Amniotic stem cell (primary cell): ENCODE measurements at places on chromosomes 1 and 21.

DNA sequence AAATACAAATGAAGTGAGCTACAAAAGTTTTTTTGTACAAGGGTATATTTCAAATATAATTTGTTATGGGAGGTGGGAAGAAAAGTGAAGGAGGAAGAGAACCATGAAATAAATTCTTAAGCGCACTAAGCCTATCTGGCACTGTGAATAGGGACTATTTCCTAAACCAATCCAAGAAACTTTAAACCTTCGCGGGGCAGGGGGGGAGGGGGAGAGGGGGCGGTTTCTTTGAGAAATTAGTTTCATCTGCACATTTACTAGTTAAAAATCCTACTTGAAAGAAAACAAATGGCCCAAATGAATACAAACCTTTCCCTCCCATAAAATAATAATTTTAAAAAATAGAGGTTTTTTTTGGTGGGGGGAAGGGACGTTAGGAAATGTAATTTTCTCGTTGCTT lies 364 bp downstream of the GOLPH3L start:
- DNase-seq: no peak

- DNase-seq: no peak
Observed at GRCh38 chr1:70874818-70875217, 172.8 kb downstream of the PTGER3 start.

DNA sequence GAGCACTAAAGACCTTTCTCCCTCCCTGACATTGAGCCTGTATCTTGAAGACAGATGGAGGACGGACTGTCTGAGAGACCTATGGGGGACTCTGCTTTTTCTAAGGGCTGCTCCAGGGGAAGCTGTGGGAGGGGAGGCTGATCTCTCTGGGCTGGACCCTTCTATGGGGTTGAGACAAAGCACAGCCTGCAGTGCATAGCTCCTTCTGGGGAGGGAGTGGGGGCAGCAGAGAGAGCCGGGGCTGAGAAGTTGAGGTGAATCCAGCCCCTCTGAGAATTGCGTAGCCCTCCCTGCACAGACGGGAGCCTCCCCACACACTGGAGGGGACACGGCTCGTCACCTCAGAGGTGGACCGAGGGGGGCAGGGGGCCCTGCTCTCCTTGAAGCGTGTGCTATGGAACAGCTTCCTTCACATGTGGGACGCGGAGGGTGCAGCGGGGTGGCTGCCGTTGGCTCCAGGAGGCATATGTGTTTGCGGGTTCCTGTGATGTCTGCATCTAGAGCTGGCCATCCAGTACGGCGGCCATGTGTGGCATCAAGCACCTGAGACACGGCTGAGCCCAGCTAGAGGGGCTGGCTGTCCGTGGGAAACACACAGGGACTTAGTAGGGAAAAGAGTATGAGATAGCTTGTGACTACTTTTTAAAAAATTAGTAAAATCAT lies 299.1 kb downstream of the CAMTA1 start:
- no peak for DNase-seq

GRCh38 chr1:199205740-199206441 lies 567.1 kb downstream of the PTPRC start:
- no peak for DNase-seq

DNA sequence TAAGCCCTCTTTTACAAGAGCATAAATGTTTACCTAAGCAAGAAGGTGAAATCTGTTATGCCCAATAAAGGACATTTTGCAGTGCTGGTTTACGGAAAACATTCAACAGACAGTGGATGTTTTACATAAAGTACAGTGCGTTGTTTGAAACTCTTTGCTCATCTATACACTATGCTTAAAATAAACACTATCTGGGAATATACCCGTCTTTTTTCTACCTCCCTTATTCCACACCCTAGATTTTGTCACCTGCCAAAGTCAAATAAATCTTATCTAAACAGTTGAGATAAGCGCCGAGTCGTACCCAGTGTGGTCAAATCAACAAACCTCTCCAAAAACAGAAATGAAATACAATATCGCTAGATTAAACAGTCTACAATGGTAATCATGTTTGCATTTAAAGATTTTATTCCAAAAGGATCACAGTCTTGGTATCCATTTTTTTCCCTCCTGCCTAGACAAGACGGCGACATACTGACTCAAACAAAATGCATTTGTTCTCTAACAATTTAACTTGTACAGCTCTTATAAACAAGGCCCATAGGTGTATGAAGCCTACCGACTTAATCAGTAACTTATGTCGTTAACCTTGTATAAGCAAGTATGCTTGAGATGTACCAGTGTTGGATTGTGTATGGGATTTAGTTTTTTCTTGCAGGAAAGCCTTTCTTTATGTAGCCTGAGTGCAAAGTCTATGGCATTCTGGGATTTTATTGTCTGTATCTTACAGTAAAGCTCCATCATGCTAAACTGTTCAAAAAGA lies 189.1 kb downstream of the FMN2 start:
- no peak for DNase-seq
